ENCODE measurements at places on chromosomes 1 and 21.

GRCh38 chr1:161739865-161740566 lies 9.6 kb upstream of the DUSP12 start:
- DNase-seq = no peak

DNA sequence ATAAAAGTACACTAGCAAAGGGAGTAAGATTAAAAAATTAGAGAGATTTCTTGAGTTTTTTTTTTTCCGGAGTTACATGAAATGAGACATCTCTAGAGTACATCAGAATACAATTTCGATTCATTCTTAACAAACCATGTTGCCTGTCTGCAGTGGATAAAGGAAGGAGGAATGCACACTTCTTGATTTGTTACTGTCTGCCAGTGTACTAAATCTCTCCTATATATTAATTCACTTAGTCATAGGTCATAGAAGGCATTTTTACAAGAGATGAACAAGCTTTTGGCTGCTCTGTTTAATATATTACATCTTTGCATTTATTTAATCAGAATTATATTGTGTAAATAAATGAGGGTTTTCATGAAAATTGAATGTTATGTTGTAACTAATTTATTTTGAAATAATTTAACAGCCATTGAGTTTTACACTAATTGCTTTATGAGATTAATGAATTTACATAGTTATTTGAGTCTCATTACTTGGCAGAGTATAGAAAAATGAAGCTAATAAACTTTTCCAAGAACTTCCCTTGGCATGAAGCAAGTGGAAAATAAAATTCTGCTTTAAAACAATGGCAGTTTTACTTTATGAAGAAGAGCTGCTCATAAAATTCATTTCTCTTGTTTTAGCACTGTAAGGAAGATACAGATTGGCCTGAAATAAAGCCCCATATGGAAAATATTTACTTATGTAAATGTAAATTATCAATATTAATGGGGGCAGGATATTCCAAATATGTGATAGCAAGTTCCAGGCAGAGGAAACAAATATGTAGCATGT lies 1284.7 kb downstream of the BRINP3 start:
- DNase-seq = no peak

DNA sequence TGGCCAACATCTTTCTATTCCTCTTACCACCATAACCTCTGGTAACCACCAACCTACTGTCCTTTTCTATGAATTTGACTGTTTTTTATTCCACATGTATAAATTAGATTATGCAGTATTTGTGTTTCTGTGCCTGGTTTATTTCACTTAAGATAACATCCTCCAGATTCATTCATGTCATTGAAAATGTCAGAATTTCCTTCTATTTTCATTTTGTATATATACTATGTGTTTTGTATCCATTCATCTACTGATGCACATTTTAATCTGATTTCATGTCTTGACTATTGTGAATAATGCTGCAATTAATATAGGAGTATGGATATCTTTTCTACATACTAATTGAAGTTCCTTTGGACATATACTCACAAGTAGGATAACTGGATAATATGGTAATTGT lies 403.2 kb downstream of the NCAM2 start:
- no peak for DNase-seq

GRCh38 chr1:31154632-31155215 lies 85.0 kb downstream of the NKAIN1 start:
- DNase-seq = peak; percentile 73

DNA sequence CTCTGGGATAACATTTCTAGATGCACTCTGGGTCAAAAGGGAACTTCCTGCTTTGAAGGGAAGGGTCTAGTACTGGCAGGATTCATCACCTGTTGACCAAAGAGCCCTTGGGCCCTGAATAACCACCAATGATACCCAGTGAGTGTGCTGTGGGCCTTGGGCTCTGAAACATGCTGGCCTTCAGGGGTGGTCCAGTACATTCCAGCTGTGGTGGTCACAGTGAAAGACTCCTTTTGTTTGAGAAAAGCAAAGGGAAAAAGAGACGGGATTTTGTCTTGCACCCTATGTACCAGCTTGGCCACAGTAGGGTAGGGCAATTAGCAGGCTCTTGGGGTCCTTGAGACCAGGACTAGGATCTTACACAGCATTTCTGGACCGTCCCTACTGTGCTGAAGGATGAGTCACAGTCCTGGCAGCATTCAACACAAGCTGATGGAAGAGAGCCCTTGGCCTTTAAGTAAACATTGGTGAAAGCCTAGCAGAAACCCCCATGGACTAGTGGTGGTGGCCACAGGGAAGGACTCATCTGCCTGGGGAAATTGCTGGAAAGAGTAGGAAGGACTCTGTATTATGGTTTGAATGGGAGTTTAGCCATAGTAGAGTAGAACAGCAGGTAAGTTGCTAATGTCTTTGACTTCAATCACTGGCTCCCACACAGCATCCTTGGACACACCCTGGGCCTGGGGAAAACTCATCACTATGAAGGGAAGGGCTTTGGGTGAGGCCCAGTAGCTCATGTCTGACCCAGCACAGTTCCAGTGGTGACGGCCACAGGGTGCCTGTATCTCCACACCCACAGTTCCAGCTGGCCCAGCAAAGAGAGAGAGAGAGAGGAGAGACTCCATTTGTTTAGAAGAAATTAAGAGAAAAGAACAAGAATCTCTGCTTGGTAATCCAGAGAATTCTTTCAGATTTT lies 87.5 kb downstream of the COL24A1 start:
- no peak for DNase-seq

DNA sequence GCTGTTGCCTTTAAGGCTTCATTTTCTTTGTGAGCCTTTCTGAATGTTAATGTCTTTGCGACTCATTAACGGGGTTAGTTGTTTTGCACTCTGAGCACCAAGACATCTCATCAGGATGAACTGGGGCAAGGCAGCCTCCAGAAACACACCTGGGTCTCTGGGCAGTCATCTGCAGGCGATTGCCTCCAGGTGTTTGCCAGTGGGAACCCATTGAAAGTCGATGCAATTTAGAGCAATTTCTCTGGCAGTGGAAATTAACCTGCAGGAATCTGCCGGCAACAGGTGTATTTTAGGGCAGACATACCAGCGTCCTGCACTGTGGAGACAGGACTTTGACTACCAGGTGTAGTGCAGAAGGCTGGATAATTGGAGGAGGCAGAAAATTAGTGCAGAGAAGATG lies 661.0 kb upstream of the PTBP2 start:
- no peak for DNase-seq

- no peak for DNase-seq
These were observed 32.3 kb upstream of the LBR start for GRCh38 chr1:225460021-225460736.

DNA sequence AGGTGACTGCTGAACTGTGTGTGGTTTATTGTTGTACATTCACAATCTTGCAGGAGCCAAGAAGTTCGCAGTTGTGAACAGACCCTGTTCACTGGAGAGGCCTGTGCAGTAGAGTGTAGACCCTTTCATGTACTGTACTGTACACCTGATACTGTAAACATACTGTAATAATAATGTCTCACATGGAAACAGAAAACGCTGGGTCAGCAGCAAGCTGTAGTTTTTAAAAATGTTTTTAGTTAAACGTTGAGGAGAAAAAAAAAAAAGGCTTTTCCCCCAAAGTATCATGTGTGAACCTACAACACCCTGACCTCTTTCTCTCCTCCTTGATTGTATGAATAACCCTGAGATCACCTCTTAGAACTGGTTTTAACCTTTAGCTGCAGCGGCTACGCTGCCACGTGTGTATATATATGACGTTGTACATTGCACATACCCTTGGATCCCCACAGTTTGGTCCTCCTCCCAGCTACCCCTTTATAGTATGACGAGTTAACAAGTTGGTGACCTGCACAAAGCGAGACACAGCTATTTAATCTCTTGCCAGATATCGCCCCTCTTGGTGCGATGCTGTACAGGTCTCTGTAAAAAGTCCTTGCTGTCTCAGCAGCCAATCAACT lies 6.4 kb upstream of the PIGV start:
- no peak for DNase-seq

- peak; percentile 79 for DNase-seq
These were observed 3.2 kb upstream of the CHAF1B start for GRCh38 chr21:36381841-36382589.

DNA sequence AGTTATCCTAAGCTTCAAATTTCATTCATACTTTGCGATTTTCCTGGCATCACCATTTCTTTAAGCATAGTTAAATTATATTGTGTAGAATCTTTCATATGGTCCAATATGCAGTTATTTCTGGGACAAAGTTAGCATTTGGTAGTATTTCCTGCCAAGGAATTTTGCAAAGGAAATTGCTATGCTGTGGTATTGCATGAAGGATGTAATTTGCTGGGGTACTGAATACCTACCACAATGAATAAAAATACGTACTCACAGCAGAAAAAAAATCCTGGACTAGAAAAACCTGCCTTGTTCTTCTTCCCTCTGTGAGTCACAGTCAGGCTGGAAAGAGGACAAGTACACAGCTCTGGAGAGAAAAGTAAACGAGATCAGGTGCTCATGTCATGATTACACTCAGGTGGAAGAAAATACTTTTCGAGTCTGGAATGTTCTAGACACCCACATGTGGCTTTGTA lies 241.2 kb downstream of the PTBP2 start:
- peak; percentile 65 for DNase-seq

- no peak for DNase-seq
These were observed 54.1 kb upstream of the C1orf53 start for GRCh38 chr1:197848350-197848749.

GRCh38 chr1:146012703-146013558 lies 8.6 kb downstream of the HJV start:
- peak; percentile 82 for DNase-seq

GRCh38 chr1:155086856-155087535 lies 8.4 kb downstream of the EFNA3 start:
- DNase-seq = no peak

DNA sequence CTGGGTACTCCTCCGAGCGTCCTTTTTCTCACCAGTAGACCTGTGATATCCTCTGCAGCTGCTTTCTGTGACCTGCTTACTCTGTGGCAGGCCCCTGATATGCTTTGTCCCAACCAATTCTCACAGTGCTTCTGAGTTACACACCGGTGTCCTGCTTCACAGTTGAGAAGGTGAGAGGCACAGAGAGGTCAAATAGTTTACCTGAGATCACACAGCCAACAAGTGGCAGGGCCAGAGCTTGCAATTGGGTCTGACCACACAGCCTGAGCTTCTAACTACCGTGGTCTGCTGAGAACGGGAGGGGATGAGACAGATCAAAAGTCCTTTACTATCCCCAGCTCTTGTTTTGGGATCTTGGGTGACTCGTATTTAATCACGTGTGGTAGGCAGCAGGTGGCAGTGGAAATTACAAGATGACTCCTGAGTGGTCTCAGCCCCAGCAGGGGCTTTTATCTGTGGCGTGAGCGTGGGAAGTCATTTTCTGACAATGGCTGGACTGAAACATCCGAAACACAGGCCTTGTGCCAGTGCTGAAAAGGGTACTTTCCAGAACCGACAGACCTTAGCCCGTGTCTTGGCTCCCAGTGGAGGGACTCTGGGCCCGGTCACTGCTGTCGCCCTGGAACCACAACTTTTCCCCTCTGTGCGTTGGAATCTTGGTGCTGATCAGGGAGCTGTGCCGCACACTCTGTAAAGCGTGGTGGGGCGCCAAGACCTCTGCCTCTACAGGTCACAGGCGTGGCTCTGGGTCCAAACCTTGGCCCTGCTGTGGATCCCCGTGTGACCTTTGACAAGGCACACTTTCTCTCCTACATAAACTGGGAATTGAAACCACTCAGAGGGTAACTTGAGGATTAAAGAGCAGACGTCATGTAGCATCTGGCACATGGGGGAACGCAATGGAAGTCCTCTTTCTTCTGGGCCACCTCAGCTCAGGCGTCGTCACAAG lies 11.9 kb downstream of the THEMIS2 start:
- DNase-seq = no peak

DNA sequence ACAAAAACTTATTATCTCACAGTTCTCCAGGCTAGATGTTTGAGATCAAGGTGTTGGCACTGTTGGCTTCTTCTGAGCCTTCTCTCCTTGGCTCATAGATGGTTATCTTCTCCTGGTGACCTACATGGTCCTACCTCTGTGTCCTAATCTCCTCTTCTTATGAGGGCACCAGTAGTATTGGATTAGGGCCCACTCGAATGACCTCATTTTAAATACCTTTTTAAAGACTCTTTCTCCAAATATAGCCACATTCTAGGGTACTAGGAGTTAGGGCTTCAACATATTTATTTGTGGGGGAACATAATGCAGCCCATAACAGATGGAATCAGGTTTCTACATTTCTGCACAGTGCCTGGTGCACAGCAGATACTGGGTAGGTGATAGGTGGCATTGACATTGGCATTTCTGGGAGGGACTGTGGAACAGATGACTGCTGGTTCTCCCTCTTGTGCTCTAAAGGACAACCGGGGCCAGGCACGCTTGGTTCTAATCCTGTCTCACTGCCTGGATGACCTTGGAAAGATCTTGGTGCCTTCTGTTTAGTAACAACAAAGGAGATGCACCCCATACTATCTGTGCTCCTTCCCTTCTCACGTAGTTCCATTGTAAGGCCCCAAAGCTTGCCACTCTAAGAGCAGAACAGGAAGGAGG lies 140.3 kb downstream of the PLPP3 start:
- DNase-seq = no peak

- peak; percentile 59 for DNase-seq
These were observed 43.8 kb downstream of the RBM11 start for GRCh38 chr21:14259747-14260146.

GRCh38 chr1:226711976-226712741 lies 26.9 kb downstream of the ITPKB start:
- no peak for DNase-seq

GRCh38 chr1:62725255-62725654 lies 37.1 kb upstream of the DOCK7 start:
- no peak for DNase-seq

DNA sequence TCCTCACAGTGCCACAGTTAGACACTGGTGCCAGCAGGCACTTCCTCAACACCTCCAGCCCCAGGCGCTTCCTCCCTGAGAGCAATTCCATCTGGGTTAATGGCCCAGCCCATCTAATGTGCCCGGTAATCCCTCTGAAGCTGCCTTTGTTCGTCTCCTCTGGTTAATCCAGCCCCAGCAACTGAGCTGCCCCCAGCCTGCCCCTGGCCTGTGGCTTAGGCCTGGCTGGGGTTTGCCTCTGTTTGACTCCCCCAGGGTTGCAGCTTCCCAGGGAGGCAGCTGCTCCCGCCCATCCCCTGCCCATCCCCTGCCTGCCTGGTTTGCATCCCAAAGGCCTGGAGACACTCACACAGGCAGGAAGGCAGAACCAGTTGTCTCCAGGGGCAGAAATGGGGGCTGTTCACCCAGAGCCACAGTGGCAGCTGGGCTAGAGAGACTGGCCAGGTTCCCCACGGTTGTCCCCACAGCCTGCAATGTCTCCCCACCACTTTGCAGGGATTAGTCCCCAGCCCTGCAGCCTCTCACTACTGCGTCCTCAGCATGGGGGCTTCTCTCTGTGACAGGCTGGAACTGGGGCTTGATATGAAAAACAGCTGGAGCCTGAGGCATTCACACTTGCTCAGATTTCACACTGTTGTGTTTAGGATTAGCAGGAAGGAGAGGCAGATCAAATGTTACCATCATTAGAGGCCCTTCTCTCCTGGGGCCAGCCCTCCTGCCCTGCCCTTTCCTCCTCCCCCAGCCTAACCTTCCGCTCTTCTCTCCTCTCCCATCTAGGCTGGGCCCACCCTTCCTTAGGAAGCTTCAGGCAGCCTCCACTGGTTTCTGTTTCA lies 120.2 kb downstream of the TLR5 start:
- peak; percentile 15 for DNase-seq
